Fibroblast of upper back skin (primary cell): ENCODE measurements at places on chromosomes 3 and 15.

GRCh38 chr3:177992993-177993970 is 543.0 kb upstream of the KCNMB2 start:
- DNase-seq, result no peak

DNA sequence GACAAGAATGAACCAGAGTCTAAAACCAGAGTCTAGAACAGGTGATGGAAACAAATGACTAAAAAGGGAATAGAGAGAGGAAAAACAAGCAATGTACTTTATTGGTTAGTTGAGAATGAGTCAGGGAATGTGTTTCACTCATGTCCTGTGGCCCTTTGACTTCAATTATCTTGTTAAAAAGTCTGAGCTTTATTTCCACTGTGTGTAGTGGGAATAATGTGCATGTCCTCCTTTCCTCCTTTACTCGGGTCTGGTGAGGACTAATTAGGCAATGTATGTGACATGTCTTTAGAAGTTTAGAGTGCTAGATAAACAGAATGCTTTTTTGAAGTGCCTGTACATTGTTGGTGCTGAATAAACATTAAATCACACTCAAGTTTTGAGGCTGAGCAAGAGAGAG is 21.3 kb downstream of the LSAMP start:
- DNase-seq, result no peak

GRCh38 chr15:69723404-69724096 is 270.9 kb downstream of the RPLP1 start:
- DNase-seq, result no peak

GRCh38 chr15:78988361-78988911 is 43.6 kb upstream of the CTSH start:
- DNase-seq, result peak; percentile 98

DNA sequence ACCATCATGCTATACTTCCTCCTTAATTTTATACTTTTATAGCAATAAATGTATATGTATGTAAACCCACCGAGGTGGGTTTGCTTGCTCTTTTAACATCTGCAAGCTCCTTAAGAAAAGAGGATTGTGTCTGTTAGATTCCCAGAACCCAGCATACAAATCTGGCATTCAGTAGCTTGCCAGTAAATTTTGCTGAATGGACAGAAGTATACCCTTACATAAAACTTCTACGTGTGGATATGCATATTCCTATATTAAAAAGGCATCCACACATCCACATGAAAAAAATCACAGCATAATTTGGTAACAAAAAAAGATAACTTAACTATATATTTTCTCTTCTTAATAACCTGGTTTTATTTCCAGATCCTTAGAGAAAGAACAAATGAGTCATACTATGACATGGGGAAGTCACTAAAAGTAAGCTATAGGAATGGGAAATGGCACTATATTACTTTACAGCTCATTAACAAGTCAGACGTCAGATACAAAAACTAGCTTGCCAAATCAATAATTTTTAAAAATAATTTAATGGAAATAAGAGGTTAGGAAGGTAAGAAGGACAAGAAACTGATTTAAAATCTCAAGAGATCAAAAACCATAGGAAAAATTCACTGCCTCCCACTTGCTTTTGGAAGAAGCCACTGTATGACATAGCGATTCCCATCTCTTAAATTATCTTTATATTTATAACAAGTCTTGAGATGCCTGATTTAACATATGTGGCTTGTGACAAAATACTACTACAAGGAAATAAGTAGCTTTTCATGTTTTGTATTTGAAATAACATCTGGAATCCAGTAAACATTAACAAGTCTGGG is 68.7 kb downstream of the SUMF1 start:
- DNase-seq, result no peak

GRCh38 chr15:101035611-101036010 is 116.5 kb downstream of the LRRK1 start:
- no peak for DNase-seq

DNA sequence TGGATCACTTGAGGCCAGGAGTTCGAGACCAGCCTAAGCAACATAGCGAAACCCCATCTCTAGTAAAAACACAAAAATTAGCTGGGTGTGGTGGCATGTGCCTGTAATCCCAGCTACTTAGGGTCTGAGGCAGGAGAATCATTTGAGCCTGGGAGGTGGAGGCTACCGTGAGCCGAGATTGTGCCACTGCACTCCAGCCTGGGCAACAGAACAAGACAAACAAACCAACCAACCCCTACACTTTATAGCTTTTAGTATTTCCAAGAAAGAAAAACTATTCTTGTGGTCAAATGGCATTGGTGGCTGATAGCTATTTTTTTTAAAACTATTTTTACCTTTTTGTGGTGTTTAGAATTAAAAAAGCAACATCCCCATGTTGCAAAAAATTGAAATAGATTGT is 7.2 kb downstream of the TMEM45A start:
- DNase-seq, result no peak

GRCh38 chr15:84647726-84648125 is 6.4 kb downstream of the WDR73 start:
- DNase-seq, result no peak

GRCh38 chr3:184770541-184770940 is 41.4 kb upstream of the VPS8 start:
- no peak for DNase-seq

- no peak for DNase-seq
Measured at GRCh38 chr3:183619624-183620251, 15.7 kb upstream of the KLHL24 start.

DNA sequence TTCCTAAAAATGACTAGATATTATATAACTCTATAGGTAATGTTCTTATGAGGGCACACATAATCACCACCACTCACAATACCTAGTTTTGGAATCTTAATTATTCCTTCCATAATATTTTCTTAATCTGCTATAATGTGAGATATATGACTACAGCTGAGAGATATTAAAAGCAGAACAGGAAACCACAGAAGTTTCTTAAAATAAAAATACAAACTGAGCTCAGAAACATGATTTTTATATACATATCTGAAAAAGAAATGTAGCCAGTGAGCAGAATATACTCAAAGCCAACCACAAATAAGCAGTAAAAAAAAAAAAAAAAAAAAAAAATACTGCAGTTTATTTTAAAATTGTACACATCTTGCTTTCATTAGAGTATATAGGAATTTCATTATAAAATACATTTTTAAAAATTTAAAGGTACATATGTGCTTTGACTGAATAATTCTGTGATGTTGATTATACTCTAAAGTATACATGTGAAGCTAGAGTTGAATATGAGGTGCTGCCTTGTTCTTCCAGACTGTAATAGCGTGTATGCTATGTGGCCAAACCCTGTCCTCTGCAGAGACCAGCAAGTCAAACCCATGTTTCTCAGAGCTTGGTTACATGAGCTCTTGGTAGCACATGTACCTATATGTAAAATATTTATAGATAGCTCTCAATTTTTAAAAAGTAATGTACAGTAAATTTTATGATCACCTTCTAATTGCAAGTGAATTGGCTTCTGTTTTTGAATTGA is 175.0 kb downstream of the UBE2E2 start:
- no peak for DNase-seq

DNA sequence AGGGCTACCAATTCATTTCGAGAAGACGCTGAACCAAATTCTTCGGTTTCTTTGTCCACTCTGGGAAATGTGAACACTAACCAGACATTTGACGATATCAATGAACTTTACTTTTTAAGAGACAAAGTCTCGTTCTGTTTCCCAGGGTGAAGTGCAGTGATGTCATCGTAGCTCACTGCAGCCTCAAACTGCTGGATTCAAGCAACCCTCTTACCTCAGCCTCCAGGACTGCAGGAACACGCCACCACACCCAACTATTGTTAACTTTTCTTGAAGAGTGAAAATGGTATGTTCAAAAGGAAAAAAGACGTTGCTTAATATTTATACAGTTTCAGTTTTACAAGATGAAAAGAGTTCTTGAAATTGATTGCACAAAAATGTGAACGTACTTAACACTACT is 30.6 kb downstream of the MB21D2 start:
- DNase-seq, result no peak

DNA sequence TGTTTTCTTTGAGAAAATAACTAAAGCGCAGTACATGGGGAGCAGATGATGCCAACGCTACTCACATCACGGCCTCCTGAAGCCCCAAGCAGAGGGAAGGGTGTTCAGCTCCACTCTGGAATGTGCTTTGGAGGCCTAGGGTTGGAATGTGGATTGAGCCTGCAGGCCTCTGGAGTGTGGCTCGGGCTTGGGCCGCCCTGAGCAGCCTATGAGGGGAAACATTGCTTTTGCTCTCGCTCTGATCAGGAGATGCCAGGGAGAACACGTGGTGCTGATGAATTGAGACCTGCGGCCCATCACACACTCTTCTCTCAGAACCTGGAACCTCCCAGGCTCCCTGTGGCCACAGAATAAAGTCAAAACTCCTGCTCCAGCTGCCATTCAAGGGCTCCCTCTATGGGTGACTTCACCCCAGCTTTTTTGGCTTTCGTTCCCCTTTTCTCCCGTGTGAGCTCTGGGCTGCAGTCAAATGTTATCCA is 23.3 kb downstream of the CCDC13 start:
- peak; percentile 20 for DNase-seq

- no peak for DNase-seq
Measured at GRCh38 chr3:115487968-115488367, 135.3 kb upstream of the GAP43 start.

- no peak for DNase-seq
Measured at GRCh38 chr3:51722362-51722761, 15.5 kb downstream of the GRM2 start.

- no peak for DNase-seq
Measured at GRCh38 chr15:67145710-67146109, 80.3 kb downstream of the SMAD3 start.

DNA sequence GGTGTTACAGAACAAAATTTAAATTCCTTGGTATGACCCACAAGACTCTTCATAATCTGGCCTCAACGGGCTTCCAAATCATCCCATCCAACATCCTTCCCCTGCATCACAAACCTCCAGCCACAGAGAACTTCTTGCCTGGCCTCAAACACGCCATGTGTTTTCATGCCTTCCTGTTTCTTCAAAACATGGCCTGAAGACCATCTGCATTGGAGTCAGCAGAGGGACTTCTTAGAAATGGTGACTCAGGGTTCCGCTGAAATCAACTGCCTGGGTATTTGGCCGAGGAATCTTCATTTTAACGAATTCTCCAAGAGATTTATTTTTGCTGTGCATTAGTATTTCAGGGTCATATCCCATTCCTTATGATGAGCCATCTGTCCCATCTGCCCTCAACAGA is 138.1 kb upstream of the RAP2B start:
- DNase-seq, result no peak

- DNase-seq, result no peak
Measured at GRCh38 chr3:128222796-128223385, 69.6 kb downstream of the EEFSEC start.

DNA sequence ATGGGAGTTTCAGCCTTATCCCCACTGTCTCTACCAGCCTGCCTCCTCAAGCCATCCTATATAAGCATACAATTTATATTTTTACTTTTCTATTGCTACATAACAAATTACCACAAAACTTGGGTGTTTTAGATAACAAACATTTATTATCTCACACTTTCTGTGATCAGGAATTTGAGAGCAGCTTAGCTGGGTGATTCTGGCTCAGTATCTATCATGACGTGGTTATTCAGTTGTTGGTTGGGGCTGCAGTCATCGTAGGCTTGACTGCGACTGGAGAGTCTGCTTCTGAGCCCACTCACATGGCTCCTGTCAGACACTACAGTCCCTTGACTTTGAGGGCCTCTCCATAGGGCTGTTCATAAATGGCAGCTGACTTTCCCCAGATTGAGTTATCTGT is 20.7 kb downstream of the PARP15 start:
- DNase-seq, result no peak

DNA sequence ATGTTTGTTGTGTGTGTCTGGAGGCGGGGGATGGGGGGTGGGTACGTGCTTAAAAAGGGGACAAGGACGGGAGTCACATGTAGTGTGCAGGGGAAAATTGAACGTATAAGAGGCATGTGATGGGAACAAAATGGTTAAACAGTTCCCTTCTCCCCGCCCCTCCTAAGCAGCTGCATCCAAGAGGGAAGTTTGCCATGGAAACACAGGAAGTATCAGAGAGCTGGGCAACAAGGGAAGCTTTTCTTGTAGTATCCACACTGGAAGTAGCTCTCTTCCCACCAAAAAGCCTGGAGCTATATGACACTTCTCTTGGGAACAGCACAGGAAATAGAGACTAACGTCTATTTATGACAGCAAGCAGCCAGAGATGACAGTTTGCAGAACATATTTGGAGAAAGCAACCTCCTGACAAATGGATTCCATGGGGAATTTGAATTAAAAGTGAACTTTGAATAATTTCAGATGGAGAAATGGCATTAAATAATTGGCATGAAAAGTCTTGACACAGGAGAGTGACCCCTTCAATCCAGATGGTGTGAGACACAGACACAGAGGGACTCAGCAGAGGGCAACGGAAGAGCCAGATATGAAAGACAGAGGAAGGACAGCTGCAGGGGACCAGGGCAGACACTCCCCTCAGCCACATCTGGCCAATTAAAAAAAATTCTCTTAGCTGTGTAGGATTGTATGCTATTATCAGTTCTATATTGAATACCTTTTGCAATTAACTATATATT is 294.2 kb upstream of the TBL1XR1 start:
- peak; percentile 48 for DNase-seq

GRCh38 chr15:27427276-27427675 is 456.3 kb downstream of the GABRG3 start:
- DNase-seq, result no peak

DNA sequence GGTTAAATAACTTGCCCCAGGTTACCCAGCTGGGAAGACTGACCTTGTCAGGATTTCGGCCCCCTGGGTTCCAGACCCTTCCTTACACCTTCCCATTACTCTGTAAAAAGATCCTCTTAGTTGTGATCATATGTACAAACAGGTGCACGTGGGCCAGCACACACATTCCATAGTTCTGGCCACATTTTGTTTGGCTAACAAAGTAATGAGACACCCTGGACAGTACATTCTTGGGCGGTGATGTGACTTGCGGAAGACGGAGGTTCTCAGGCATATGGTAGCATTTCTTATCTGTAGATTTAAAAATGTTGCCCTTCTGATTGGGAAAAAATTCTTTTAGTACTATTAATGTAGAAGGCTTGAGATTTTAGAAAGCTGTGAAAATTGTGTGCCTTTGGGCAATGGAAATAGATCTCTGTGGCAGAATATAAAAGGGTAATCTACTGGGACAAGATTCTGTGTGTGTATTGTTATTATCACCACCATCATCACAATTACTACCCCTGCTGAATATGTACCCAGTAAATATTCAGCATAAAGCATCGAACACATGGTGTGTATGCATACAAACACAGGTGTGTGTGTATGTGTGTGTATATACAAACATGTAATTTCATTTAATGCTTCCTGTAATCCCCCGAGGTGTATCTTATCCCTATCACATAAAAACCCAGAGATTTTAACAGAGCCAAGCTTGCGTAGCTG is 205.4 kb upstream of the UBE2E1 start:
- peak; percentile 82 for DNase-seq

- DNase-seq, result no peak
Measured at GRCh38 chr3:123869165-123869564, 15.0 kb downstream of the MYLK start.

- DNase-seq, result no peak
Measured at GRCh38 chr3:186523434-186523833, 20.7 kb downstream of the CRYGS start.

- no peak for DNase-seq
Measured at GRCh38 chr3:116476691-116477090, 31.4 kb upstream of the LSAMP start.

GRCh38 chr15:39310633-39311032 is 270.2 kb upstream of the THBS1 start:
- peak; percentile 72 for DNase-seq
